ENCODE measurements at places on chromosomes 7 and 10.

DNA sequence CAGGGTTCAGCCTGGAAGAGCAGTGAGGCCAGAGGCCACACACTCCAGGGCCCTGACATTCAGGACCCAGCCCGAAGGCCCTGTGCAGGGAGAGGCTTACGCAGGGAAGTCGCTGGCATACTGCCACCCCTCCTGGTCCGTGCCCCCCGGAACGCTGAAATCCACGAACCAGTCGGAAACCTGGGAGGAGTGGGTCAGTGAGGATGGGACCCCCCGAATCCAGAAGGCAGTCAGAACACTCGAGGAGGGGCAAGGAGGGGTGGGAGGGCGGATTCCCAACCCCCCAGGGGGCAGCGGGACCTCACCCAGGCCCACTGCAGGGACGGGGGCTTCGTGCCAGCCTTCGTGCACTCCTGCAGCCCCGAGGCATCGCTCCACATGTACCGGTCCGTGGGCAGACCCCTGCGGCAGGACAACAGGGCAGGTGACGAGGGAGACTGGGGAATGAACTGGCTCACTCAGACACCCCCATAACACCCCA is 13.5 kb downstream of the BHLHA15 start:
- no peak for DNase-seq

DNA sequence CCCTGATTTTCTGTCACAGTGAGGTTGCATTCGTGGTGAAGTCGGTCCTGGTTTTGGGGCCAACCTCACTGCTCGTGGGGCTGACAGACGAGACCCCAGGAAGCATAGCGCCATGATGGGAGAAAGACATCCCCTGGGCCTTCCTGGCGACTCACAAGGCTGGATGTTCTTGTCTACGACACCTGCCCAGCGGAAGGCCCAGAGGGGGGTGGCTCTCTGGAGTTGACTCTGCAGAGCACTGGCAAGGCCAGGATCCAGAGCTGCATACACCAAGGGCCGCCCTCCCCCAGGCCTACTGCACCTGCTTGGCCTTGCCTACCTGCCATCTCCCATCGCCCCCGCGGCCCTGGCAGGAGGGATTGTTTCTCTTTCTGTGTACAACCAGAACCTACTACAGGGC is 608.9 kb downstream of the PTPRN2 start:
- DNase-seq: no peak

DNA sequence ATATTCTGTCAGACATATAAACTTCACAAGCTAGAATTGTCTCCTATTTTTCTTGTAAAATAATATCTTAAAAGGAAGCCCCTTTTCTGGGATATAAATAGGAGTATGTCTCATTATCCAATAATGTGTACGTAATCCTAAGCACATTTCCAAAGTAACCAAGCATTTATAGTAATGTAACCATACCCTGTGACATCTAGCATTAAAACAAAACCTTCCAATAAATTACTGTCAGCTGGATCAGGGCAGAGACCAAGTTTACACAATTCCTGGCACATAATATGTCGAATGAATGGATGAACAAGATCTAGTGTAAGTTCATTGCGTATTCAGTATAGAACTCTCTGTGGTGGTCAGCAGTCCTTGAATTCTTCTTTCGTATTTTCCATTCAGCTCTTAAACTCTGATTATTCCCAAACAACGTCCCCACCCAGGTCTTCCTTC is 14.3 kb downstream of the CPED1 start:
- no peak for DNase-seq

DNA sequence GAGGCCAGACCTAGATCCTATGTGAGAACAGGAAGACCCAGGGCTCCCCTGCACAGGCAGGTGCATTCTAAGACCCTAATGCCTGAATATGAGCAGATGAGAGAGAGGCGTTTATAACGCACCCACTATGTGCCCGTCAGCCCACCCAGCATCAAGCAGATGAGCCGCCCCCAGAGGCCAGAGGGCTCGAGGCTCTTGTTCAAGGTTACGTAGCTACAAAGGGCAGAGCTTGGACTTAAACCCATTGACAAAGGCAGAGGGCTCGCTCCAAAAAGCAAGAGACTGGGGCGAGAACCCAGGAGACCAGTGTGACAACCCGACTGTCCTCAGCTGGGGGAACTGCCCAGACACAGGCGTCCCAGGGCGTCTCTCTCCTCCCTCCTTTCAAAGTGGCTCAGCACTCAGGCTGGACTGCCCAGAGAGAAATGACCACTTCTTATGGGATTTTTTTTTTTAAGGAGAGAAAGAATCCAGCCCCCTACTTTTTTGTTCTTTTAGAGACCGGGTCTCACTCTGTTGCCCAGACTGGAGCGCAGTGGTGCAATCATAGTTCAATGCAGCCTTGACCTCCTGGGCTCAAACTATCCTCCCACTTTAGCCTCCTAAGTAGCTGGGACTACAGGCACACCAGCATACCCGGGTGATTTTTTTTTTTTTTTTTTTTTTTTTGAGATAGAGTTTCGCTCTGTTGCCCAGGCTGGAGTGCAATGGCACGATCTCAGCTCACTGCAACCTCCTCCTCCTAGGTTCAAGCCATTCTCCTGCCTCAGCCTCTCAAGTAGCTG is 40.1 kb downstream of the TNRC18 start:
- no peak for DNase-seq

DNA sequence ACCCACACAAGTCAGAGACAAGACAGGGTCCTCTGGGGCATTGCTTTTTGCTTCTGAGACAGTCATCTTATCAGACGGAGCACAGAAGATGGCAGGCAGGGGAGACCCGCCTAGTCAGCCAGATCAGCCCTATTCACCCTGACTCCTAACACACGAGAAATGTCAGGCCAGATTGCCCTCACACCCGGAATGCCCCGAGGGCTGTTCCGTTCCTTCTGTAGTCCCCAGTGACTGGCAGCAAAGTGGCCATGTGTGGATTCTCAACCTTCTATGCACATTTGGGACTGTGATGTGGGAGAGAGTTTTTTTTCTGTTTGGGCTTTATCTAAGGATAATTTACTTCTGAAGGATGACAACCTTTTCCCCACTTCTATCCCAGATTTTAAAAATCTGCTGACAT is 35.5 kb upstream of the TBX20 start:
- no peak for DNase-seq

DNA sequence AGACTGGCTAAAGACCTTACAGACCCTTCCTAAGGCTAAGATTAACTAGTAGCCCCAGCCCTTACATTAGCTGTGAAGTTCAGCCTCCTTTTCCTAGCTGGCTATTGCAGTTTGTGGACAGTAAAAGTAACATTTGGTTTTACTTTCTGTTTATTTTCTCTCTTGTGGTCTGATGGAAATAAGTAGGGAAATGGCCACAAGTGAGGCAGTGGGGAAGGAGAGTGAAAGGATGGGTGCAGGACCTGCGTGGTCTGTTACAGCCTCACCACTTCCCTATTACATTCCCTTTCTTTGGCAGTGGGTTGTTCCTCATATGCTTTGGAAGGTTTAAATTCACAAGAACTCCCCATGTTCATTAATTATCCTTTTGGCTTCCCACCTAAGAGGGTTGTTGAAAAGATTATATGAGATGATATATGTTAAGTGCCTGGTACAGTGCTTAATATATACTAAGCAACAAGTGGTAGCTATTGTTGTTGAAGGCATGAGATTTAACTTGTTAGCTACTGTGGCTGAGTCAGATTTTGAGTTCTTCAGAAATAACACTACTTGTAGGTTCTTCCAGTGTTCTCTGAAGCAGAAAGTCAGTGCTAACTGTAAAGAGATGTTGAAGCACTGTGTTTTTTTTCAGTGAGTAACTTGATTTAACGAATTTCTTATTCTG is 181.7 kb downstream of the ST7 start:
- DNase-seq: no peak

- DNase-seq: no peak
Observed at GRCh38 chr10:12971001-12971788, 30.3 kb downstream of the CCDC3 start.

- no peak for DNase-seq
Observed at GRCh38 chr7:94398841-94399240, 4.1 kb downstream of the COL1A2 start.

DNA sequence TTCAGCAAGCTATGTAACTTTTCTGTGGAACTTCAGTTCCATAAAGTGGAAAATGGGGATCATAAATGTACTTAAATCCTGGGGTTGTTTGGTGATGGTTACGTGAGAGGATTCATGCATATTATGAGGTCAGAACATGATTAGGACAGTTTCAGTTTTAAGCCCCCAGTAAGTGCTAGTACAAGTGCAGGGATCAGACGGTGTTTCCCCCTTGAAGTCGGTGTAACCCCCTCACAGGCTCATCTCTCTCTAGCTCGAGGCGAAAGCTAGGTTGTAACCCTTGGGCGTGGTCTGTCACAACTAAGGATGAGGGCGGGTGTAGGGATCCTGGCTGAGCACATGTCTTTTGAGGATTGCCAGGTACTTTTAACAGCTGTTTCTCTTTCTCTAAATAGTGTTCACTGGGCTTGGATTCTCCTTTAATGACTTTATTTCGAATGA is 84.7 kb downstream of the SPAG6 start:
- no peak for DNase-seq

DNA sequence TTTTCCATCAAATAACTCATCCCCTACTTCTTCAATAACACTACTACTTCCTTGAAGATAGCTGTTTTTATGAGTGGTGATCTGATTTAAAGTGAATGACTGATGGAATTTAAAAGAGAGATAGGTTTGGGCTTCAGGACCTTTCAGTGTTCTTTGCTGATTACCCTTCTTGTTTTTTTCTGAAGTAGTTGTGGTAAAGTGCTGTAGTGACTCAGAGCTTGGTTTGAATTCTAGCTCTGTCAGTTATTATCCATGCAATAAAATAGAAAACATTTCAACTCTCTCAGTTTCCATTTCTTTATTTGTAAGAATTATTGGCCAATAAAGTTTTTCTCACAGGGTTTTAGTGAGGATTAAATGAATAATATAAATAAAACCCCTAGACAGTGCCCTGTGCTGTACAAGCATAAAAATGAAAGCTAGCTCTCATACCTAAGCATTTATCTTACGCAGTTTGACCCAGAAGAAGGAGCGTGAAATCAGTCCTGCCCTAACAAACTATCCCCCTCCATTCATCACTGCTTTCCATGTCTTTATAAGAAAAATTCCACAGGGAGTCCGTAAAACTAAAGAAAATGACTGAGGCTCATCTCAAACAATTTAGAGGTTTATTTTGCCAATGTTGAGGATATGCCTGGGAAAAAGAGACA is 25.1 kb upstream of the AKAP9 start:
- no peak for DNase-seq

DNA sequence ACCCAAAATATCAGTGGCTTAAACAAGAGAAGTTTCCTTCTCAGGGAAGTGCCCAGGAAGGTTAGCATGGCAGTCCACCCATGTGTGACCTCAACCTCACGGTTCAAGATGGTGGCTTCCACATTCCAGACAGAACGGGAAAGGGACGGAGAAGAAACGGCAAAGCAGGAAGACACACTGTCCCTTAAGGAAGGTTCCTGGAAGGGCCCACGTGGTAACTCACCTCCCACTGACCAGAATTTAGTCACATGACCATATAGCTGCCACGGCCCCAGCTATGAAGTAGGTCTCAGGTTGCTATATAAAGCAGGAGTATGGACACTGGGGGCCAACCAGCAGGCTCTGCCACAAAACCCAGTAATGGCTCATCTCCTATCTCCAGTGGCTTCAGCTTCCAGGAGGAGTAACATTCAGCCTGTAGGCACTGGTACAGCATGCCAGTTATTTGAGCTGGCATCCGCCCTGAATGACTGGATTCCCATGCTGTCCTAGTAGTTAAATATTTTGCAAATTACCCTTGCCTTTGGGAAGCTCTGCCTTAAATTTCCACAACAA is 278.5 kb upstream of the KLF14 start:
- DNase-seq: no peak

Data from stimulated activated CD4-positive, alpha-beta T cell treated with anti-CD3 and anti-CD28 coated beads, Interleukin-1b, Interleukin-23, amount 100 ng/mL, for 1 hour (primary cell).